ENCODE measurements at places on chromosomes 6 and 20. TPM values are rescaled to one million over a fixed set of nuclear protein-coding genes. Genes with fewer than 3 reads are reported as not detected.

DNA sequence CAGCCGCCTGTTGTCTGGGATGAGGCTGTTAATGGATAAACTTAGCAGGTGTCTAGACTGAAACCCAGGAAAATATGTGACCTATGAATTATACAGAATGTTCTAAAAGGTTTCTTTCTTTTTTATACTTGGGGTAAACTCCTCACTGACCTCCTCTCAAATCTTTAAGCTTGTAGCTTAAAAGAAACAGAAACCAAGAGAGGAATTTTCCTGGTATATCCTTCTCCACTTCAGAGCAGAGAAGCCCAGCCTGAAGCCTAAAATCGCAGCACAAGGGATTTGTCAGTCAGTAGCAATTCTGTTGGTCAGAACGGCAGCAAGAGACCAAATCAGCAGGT, 99.4 kb upstream of the RIPOR2 start:
- no peak for DNase-seq

DNA sequence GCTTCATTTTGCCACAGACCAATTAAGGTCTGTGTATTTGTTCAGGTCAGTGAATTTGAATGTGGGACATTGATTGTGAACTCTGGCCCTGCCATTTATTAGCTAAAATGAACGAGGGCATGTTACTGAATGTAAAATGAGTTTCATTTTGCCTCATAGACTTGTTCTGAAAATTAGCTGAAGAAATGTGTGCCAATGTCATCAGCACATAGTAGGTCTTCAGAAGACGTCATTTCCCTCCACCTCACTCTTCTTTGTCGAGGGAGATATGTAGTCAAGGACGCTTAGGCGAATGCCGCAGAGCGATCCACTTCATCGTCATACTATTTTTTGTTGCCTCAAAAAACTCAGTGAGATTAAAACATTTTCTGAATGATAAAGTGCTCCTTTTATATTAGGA, 291.7 kb downstream of the SMOC2 start:
- DNase-seq, result no peak

GRCh38 chr6:135655055-135655454, 157.5 kb upstream of the AHI1 start:
- no peak for DNase-seq

GRCh38 chr6:110688661-110689268, 126.5 kb downstream of the CDK19 start:
- peak; percentile 36 for DNase-seq

- no peak for DNase-seq
Observed at GRCh38 chr20:46246559-46246958, 61.7 kb downstream of the CDH22 start.

- DNase-seq, result no peak
Observed at GRCh38 chr20:62927128-62927705, 912 bp upstream of the DIDO1 start.

DNA sequence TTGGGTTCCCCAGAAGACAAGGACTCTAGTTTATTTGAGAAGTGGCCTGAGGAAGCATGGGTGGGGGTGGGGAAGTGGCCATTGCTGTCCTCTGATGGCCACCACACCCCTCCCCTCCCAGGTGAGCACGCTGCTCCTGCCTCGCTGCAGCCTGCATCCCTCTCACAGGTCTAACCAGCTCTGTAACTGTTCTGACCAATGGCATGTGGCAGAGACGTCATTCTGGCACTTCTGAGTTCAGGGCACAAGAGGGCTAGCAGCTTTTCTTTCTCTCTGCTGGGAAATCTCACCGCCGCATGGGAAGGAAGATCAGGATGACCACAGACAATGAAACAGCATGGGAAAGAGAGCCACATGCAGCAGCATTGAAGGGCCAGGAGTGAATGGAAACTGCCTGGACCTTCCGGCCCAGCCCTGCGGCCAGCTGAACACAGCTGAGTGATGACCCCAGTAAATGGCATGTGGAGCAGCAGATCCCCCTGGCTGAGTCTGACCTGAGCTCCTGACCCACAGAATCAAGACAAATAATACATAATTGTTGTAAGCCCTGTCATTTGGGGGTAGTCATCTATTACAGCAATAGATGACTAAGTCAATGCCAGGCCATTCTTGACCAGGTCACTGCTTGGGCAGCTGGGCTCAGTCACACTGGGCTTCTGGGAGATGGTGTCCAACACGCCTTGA, 179.8 kb downstream of the LINC00237 start:
- DNase-seq, result no peak

DNA sequence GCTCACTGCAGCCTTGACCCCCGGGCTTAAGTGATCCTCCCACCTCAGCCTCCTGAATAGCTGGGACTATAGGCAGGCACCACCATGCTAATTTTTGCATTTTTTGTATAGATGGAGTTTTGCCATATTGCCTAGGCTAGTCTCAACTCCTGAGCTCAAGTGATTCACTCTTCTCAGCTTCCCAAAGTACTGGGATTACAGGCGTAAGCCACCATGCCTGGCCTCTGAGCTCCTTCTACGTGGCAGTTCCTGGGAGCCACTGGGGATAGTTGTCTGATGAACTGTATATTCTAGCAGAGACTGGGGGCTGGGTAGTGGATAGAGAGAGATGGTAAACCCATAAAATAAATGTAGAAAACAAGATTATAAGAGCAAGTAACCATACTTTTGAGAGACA, 26.1 kb downstream of the IYD start:
- no peak for DNase-seq

- no peak for DNase-seq
Observed at GRCh38 chr6:385614-386013, 5.9 kb upstream of the IRF4 start.

The FAM209A gene
- total RNA-seq, result not detected

The MRPS26 gene
- total RNA-seq, result 31.2 TPM

DNA sequence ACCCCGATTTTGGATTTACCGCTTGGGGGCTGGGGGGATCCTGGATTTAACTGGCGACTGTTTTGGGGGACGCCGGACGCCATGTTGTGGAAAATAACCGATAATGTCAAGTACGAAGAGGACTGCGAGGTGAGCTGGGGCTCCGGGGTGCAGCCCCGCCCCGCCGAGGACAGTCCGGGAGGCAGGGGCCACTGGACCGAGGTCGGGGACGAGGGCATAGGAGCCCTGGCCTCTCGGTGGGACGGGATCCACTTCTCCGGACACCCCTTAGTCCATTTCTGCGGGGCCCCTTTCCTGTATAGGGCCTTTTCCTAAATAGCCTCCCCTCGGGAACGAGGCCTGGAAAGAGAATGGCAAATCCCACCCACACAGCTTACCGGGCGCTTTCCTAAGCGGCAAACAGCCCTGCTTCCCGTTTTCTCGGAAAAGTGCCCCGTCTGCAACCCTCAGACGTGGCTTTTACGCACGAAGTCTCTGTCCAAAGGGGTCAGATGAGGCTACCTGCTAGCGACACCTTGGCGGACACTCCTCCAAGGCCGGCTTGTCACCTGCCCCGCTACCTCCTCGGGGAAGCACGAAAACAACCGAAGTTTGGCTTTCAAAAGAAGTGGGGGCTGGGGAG, 469 bp downstream of the TFAP2C start:
- DNase-seq, result no peak
